CD8-positive, alpha-beta memory T cell (primary cell): ENCODE measurements at places on chromosomes 7 and 10. TPM values are rescaled to one million over a fixed set of nuclear protein-coding genes. Genes with fewer than 3 reads are reported as not detected.

The MMD2 gene
- total RNA-seq = not detected

The CAV1 gene
- total RNA-seq = 2.3 TPM

The HABP2 gene
- not detected for total RNA-seq

The NPFFR1 gene
- total RNA-seq = not detected

The GSDME gene
- total RNA-seq = 3.9 TPM

The SLIT1 gene
- total RNA-seq = not detected

The NUPR2 gene
- not detected for total RNA-seq

The LIPF gene
- not detected for total RNA-seq

The VENTX gene
- not detected for total RNA-seq

The AKR1C8 gene
- total RNA-seq = 0.20 TPM

The CYP3A4 gene
- not detected for total RNA-seq

The UNC5B gene
- 0.13 TPM for total RNA-seq

The MOGAT3 gene
- total RNA-seq = not detected

GRCh38 chr10:49360271-49361177 lies 35.4 kb downstream of the DRGX start:
- no peaks in the 10 kb centered on the region for H3K36me3 ChIP-seq
- no peak overlapping the region for H3K4me3 ChIP-seq
- no peaks in the 10 kb centered on the region for H3K4me1 ChIP-seq
- H3K27me3 ChIP-seq = no peaks in the 10 kb centered on the region

- no peaks in the 10 kb centered on the region for H3K27me3 ChIP-seq
- no peaks in the 10 kb centered on the region for H3K4me1 ChIP-seq
- DNase-seq = no peak
Observed at GRCh38 chr7:47179812-47180515, 401.9 kb downstream of the TNS3 start.

GRCh38 chr7:28771906-28772622 lies 186.1 kb downstream of the TRIL start:
- H3K27ac ChIP-seq = no peak overlapping the region
- no peak overlapping the region for H3K4me3 ChIP-seq

DNA sequence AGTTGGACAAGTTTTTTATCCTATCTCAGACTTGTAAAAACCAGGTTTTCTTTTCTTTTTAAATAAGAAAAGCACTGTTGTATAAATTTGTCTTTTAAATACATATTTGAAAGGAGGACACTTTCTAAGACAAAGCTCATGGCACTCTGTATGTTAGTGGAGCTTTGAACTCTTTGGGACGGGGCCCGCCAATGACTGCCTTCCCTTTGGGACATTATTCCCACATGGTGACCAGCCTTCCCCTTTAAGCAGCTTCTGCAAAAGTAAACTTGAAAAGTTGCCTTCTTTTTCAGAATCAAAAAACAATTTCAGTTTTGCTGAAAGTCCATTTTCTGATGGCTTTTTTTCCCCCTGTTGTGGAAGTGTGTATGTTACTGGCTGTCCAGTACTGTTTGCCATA lies 1.8 kb downstream of the CUX1 start:
- no peaks in the 10 kb centered on the region for H3K27me3 ChIP-seq
- DNase-seq = no peak
- no peak overlapping the region for H3K4me3 ChIP-seq
- H3K36me3 ChIP-seq = no peaks in the 10 kb centered on the region
- peaks cover 11% of the 10 kb centered on the region for H3K4me1 ChIP-seq

GRCh38 chr10:103968441-103969391 lies 1.8 kb downstream of the SLK start:
- H3K27ac ChIP-seq = peak overlapping the region; percentile 64
- peak overlapping the region; percentile 90 for H3K4me3 ChIP-seq
- no peak for DNase-seq
- no peaks in the 10 kb centered on the region for H3K27me3 ChIP-seq
- peaks cover 39% of the 10 kb centered on the region for H3K4me1 ChIP-seq

GRCh38 chr7:38728145-38728544 lies 97.0 kb upstream of the AMPH start:
- no peak overlapping the region for H3K27ac ChIP-seq
- H3K4me1 ChIP-seq = no peaks in the 10 kb centered on the region
- no peak for DNase-seq
- H3K36me3 ChIP-seq = peaks cover 5% of the 10 kb centered on the region
- no peak overlapping the region for H3K4me3 ChIP-seq

- H3K4me3 ChIP-seq = no peak overlapping the region
- no peaks in the 10 kb centered on the region for H3K4me1 ChIP-seq
- no peak overlapping the region for H3K27ac ChIP-seq
- H3K36me3 ChIP-seq = no peaks in the 10 kb centered on the region
- DNase-seq = no peak
Observed at GRCh38 chr7:57198801-57199200, 66.6 kb upstream of the ZNF479 start.

- no peak for DNase-seq
- H3K27ac ChIP-seq = no peak overlapping the region
- no peaks in the 10 kb centered on the region for H3K27me3 ChIP-seq
- H3K4me3 ChIP-seq = no peak overlapping the region
Observed at GRCh38 chr10:110790913-110791506, 80.7 kb upstream of the PDCD4 start.

DNA sequence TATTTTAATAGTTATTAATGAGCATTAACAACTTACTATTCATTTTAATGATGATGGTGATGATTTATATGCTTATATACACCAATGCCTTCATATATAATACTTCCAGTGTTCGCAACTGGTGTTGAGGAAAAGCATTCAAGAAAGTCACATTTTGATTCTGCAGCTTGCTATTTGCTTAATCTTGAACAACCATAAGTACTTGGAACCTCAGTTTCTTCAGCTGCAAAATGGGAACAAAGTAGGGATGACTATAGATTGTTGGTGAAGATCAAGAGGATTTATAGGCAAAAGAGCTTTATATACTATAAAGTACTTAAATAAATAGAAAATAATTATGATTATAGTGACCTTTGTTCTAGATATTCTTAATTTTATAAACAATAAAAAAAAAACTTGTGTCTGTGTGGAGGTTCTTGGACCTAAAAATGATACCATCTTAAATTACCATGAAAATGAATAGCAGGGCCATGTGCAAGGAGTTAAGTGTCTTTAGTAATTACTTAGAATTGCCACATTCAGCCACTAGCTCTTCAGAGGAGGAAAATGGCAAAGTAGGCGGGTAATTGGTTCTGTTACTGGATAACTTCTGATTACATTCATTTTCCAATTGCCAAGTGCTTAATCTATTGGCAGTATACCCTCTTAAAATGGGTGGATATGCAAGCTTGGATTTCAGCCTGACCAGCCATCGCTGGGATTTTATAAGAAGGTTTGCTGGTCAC lies 4.5 kb downstream of the ARID5B start:
- no peak overlapping the region for H3K27ac ChIP-seq
- DNase-seq = no peak
- no peaks in the 10 kb centered on the region for H3K27me3 ChIP-seq
- H3K4me1 ChIP-seq = peaks cover 22% of the 10 kb centered on the region

DNA sequence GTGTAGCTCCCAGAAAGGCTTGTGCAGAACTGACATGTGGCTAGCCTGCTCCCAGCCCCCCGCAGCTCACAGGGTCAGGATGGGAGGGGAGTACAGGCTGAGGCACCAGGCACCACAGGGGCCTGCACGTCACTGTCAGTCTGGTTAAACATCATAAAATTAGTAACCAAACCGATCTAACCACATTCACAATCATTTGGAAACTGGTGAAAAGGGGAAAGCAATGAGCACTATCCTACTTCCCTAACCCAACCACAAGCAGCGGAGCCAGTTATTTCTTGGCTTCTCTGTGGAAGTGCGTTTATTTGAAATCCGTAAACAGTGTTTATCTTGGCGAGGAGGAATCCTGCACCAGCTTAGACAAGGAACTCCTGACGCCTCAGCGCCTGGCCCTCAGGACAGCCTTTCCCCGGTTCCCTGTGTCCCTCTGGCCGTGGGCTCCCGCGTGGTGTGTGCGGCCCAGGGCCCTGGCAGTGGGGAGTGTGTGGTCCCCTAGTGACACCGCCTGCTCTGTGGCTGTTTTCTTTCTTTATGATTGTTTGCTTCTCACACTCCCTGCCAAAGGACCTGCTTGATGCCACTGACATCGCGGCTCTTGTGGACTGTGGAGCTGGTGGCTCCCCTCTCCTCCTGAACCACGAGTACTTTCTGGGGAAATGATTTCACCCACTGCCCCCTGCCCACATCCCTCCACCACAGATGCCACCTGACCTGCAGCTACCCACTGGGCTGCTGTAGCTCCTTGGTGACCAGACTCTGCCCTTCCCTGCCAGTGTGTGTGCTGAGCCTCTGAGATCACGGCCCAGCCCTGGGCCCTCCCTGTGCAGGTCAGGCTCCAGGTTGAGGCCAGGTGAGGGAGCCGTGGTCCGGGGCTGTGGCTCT lies 38.0 kb downstream of the INPP5A start:
- no peak overlapping the region for H3K27ac ChIP-seq
- H3K4me3 ChIP-seq = no peak overlapping the region
- peaks cover 20% of the 10 kb centered on the region for H3K4me1 ChIP-seq
- H3K27me3 ChIP-seq = no peaks in the 10 kb centered on the region
- no peak for DNase-seq

DNA sequence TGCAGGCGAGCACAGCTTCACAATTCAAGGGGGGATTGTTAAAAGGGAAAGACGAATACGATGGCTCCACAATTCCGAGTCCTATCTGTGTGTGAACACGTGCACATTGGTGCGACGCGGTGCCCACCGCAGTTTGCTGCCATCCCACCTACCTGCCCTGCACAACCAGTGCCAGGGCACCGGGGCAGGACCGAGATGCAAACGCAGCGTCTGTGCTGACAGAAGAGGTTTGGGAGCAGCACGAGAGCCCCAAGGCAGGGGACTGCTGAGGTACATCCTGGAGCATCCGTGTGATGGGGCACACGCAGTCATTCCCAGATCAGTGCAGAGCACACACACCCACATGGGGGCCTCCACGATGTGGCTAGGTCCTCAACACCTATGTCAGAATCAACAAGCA lies 221.3 kb downstream of the DNAJB6 start:
- no peak overlapping the region for H3K27ac ChIP-seq
- H3K36me3 ChIP-seq = no peaks in the 10 kb centered on the region
- no peaks in the 10 kb centered on the region for H3K4me1 ChIP-seq
- DNase-seq = no peak
- no peak overlapping the region for H3K4me3 ChIP-seq

GRCh38 chr10:102994531-102995295 lies 76.6 kb downstream of the CNNM2 start:
- H3K27ac ChIP-seq = no peak overlapping the region
- DNase-seq = peak; percentile 4
- H3K4me1 ChIP-seq = peaks cover 12% of the 10 kb centered on the region

DNA sequence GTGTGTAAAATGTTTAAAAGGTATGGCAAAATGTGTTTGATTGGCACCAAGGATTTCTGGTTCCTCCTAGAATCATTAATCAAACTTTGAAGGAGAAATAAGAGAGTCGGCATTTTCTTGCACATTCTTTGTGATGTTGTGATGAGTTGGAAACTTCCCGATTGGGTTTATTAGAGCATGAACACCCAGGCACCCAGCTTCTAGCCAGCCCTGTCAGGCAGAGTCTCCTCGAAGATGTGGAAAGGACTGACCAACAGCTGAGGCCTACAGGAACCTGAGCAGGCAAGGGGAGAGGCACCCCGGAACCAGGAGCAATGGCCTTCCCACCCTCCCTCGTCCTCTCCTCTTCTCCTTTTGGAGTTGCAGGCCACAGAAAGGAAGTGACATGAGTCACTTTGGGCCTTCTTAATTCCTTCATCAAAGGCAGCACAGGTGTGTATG lies 68.7 kb downstream of the EGFR start:
- DNase-seq = no peak
- H3K4me1 ChIP-seq = peaks cover 11% of the 10 kb centered on the region
- no peak overlapping the region for H3K27ac ChIP-seq

GRCh38 chr10:33793793-33794192 lies 459.3 kb upstream of the NRP1 start:
- no peaks in the 10 kb centered on the region for H3K27me3 ChIP-seq
- no peaks in the 10 kb centered on the region for H3K36me3 ChIP-seq
- no peaks in the 10 kb centered on the region for H3K4me1 ChIP-seq
- no peak overlapping the region for H3K4me3 ChIP-seq
- H3K27ac ChIP-seq = no peak overlapping the region

GRCh38 chr10:317271-317769 lies 182.1 kb downstream of the ZMYND11 start:
- H3K4me1 ChIP-seq = peaks cover 8% of the 10 kb centered on the region
- DNase-seq = no peak
- no peak overlapping the region for H3K4me3 ChIP-seq
- H3K27ac ChIP-seq = no peak overlapping the region
- H3K36me3 ChIP-seq = no peaks in the 10 kb centered on the region
- no peaks in the 10 kb centered on the region for H3K27me3 ChIP-seq

GRCh38 chr10:68496072-68496471 lies 24.3 kb upstream of the DNA2 start:
- H3K4me1 ChIP-seq = no peaks in the 10 kb centered on the region
- H3K27me3 ChIP-seq = no peaks in the 10 kb centered on the region
- H3K27ac ChIP-seq = no peak overlapping the region

- H3K27me3 ChIP-seq = no peaks in the 10 kb centered on the region
- H3K27ac ChIP-seq = no peak overlapping the region
Observed at GRCh38 chr7:51101111-51101757, 215.4 kb downstream of the COBL start.

- H3K4me3 ChIP-seq = no peak overlapping the region
- DNase-seq = no peak
- H3K27ac ChIP-seq = no peak overlapping the region
Observed at GRCh38 chr7:45670227-45670626, 96.1 kb downstream of the ADCY1 start.

GRCh38 chr7:135964274-135964673 lies 12.9 kb downstream of the MTPN start:
- no peak overlapping the region for H3K27ac ChIP-seq
- DNase-seq = no peak
- no peaks in the 10 kb centered on the region for H3K27me3 ChIP-seq
- peaks cover 55% of the 10 kb centered on the region for H3K4me1 ChIP-seq
- no peak overlapping the region for H3K4me3 ChIP-seq

DNA sequence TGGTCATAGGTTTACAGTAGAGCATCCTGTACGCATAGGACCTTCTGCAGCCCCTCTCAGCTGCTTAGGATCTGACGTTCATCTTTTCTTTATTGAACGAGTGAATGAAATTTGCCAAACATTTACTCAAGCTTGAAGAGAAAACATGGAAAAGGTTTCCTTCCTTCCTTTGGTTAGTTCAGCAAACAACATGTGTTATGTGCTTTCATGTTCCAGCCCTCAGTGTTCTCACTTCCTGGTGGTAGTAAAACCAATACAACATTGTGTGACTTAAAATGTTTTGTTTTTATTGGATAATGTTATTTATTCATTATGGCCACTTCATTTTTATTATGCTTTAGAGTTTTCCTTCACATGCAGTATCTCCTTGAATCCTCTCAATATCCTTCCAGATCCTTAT lies 1.4 kb upstream of the CDCA7L start:
- peaks cover 11% of the 10 kb centered on the region for H3K4me1 ChIP-seq
- no peaks in the 10 kb centered on the region for H3K27me3 ChIP-seq
- H3K36me3 ChIP-seq = no peaks in the 10 kb centered on the region
- no peak overlapping the region for H3K4me3 ChIP-seq
